ENCODE measurements at places on chromosomes 2 and 18.

- no peak for DNase-seq
Measured at GRCh38 chr2:38830526-38831159, 45.1 kb downstream of the DHX57 start.

DNA sequence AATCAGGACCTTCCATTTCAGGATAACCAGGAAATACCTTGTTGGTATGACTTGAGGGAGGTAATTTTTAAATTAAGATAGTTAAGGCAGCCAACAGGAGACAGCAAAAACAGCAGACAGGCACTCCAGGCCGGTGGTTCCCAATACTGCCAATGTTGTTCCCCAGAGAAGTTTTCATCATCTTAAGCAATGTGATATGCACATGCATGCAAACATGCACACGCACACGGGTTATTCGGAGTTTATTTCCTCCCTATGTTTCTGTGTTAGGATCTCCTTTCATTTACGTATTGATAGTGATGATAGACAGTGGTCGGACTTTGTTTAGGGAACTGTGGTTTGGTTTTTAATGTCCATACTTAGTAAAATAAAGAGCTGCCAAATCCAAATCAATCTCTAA is 55.3 kb downstream of the STEAP3 start:
- no peak for DNase-seq

DNA sequence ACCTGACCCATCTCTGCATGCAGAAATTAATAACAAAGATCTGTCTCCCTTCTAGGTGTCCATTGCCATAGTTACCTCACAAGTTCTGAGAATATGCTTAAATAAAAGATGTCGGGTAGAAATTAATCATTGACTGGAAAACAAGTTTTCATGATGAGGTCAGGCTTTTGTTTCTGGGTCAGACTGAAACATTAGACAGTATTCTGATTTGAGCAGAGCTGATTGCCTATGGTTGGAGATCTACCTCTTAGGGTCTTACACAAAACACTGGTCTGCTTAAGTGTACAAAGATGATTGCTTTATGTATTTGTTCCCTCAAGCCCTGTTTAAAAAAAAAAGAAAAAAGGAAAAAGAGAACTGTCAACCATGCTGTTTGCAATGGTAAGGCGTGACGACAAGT is 956.4 kb downstream of the CPS1 start:
- no peak for DNase-seq

DNA sequence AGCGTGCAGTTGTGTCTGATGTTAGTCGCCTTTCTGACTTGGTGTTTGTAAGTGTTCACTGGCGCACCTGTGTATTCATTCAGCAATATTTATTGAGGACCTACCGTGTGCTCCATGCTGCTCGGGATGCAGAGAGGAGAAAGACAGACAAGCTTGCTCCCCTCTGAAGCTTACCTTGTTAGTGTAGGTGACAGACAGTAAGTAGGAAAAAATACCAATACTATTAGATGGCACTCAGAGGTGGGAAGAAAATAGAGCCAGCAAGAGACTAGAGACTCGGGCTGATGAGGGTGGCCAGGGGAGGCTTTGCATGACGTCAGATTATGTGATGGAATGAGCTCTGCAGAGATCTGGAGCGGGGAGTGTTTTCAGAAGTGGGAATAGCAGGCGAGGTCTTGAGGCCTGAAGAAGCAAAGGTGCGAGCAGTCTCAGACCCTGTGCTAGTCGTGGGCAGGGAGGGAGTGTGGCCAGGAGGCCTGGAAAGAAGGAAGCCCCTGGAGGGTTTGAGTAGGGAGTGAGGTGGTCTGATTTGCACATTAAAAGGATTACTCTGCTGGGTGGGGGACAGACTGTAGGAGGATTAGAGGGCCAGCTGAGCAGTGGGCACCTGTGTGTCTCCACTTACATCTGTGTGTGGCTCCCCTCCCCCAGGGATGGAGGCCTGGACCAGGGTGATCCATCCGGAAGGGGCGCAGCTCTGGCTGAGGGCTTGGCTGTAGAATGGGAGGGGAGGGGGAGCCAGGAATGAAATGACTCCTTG is 11.8 kb downstream of the MTCL1 start:
- no peak for DNase-seq

DNA sequence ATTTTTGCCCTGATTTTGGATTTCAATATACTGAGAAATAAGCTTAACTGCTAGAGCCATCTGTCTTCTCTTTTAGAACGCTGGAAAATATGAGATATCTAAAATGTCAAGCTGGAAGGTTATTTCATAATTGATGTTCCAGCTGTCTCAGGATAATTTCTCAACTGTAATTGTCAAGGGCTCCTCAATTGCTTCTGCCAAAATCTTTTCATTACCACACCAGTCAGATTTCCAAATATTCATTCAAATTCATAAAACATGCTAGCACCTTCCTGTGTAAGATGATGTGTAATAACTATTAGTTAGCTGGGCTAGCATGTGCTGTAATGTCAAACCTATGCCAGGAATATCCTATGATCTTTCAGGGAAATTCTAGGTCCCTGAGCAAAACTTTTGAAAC is 88.1 kb downstream of the TNFRSF11A start:
- DNase-seq = no peak

DNA sequence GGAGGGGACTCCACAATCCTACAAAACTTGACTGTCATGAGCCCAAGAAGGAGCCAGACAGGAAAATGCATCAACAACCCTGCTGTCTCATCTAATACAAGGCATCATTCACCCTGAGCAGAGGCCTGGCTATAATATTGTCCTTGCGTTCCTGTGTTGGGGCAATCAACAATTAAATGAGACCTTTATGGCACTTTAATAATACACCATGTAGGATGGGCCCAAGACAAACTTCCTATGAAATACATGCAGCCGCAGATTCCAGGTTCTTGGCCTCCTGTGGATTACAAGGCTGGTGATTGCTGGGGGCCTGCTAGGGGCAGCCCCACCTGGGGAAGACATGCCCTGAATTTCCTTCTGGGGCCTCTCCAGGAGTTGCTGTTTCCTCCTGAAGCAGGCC is 82.8 kb upstream of the PPP1CB start:
- no peak for DNase-seq

DNA sequence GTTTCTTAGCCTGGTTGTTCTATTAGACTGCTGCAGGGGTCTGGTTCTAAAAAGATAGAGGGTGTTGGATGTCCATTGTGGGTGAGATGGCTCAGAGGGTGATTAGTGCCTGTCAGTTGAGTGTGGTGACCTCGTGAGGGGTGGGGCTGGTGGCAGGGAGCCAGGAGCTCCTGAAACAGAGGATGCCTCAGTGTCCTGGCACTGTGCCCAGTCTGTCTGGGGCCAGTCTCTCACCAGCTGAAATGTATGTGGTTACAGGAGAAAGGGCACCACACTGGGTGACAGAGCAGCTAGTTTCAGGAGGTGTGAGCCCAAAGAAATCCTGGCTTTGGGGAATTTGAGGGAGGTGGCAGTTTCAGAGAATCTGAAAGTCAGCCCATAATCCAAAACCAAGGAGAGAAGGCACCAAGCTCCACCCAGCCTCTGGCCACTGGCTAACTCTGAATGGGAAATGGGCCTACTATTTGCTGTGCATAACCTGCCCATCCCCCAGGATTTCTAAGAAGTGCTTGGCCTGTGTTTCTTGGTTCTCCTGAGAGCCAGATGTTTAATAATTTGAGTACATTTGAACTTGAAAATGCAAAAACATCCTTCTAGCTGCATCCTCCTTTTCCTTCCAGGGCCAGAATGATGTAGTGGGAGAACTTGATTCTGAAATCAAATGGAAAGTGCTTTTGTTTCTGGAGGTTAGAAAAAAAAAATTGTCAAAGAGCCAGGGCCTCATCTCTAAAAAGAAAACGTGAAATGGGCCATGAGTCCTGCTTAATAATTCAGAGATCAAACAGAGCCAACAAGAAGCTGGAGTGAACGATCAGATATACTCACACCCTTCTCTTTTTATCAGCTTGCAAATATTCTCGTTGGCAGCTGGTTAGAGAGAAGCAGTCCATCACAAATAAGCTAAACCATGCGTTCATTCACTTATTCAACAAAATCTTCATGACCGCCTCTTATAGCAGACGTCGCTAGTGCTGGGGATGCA is 92.3 kb downstream of the B3GNT2 start:
- DNase-seq = no peak

DNA sequence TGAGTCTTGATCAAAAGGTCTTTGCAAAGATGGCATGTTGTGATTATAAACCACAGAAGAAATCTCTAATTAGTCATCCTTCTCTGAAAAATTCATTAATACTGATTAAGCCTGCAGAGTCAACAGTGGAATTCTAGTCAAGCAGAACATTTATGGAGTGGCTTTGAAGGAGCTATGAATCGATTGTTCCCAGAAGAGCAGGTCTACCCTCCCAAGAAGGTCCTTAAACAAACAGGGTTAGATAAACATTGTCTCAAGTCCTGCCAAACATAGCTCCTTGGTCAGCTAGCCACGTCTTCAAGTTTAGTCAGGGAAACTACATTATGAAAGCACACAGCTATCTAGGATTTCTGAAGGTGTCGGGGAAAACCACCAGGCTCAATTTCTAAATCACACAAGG is 88.9 kb downstream of the ITGA4 start:
- DNase-seq = no peak

DNA sequence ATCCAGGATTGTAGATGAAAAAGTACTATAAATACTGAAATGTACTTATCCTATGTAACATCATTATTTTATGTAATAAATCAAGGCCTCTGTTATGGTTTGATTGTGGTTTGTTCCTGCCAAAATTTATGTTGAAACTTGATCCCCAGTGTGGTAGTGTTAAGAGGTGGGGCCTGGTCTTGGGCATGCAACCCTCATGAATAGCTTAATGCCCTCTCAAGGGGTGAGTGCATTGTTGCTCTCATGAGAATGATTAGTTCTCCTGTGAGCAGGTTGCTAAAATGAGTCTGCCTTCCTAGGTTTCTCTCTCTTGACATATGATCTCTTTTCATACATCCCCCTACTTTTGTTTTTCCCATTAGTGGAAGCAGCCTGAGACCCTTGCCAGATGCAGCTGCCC is 915.4 kb downstream of the TSN start:
- DNase-seq = no peak

DNA sequence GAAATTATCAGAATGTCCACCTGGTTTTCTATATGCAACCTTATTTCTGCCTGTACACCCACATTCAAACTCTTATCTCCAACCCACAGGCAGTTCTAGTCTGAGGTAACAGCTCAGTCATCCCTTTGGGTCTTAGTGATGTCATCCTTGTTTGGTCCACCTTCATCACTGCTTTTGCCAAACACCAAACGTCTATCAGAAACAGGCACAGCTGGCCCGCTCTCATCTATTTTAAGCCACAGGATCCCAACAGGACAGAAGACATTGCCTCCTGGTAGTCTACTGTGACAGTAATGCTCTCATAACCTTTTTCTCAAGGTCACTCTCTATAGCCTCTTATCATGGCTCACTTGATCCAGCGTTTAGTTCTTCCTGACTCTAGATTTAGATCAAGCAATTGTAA is 99.0 kb upstream of the CHAC2 start:
- DNase-seq = no peak

DNA sequence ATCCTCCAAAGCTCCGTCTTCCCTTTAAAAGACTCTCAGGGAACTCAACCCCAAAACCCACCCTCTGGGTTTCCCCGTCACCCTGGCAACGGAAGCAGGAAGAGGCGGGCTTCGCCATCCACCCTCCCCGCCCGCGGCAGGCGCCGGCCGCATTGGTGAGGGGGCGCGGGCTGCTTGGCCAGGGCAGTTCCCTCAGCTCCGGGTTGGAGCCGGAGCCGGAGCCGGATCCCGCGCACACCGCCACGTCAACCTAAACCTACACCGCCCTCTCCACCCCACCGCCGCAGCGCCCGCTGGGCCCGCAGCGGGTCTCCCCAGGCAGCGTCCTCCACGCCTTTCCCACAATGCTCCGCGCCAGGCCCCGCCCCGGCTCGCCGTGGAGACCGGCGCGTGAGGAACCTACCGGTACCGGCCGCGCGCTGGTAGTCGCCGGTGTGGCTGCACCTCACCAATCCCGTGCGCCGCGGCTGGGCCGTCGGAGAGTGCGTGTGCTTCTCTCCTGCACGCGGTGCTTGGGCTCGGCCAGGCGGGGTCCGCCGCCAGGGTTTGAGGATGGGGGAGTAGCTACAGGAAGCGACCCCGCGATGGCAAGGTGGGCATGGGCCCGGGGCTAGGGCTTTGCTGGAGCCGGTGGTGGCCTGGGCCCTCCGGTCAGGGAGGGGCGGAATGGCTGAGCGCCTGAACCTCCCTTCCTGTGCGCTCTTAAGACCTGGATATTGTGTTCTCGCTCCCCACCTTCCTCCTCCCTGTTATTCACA is at the start of gene DNAJC10:
Gene DNAJC10 (plus strand): TSS at position 366 of the 758 bp plus-strand sequence. CDS start 1,830 bp downstream, outside the sequence.
- peak; percentile 40 for DNase-seq

DNA sequence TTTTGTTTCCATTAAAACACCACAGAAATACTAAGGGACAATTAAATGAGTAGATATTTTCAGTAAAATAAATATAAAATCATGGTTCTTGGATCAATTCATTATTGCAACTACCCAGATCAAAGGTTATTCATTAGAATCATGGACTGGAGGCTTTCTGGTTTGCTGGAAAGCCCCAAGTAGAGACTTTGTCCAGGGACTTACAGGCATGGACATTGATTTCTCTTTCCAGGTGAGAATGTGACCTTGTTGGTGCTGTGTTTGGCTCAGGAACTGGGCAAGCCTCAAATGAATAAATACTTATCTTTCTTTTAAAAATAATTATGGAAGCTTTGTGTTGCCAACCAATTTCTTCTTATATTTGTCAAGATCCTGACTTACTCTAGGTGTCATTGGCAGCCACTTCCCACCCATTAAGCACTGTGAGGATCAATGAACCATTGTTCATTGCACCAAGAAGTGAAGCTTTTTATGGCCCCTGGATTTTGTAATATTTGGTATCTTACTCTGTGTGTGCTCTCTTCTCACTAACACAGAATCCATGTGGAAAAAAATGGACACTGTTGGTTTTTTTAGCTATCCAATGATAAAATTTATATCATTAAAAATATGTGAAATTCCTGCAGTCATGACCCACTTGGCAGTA is 205.8 kb upstream of the NRXN1 start:
- no peak for DNase-seq

GRCh38 chr2:40103590-40103989 is 324.5 kb upstream of the THUMPD2 start:
- DNase-seq = no peak

DNA sequence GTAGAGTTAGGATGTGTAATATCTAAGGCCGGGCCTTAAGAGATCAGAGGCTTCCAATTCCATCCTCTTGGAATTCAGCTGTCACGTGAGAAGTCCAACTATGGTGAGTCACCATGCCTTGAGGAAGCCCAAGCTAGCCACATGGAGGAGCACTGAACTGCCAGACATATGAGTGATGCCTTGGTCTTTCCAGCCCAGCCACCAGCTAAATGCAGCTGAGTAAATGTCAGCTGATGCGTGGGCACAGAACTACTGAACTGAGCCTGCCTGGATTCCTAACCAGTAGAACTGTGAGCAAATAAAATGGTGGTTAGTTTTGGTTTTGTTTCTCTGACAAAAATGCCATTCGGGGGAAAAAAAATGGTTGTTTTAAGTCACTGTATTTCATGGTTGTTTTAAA is 153.7 kb upstream of the SERTAD2 start:
- DNase-seq = no peak

DNA sequence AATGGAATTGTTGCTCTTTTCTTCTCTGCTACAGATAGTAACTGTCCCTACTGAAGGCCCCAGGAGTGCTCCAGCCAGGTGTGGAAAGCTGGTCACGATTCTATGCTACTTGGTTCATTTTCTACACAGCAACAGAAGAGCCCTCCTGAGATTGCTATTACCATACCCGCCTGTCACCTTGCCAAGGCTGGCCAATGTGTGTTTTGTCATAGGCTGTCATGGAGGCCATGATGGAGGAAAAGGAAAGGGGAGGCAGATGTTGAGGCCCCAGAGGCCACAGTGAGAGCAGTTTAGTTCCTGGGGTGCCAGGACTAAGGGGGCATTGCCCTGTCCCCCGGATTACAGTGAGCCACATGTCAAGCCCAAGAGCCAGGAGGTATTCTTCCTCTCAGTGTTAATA is 952 bp downstream of the ELMOD3 start:
- no peak for DNase-seq

- no peak for DNase-seq
Measured at GRCh38 chr2:36169843-36170242, 185.7 kb upstream of the CRIM1 start.

All from esophagus squamous epithelium (tissue), 5 donors.